Cerebellar nuclear complex (tissue), 1 donor: ENCODE measurements at places on chromosomes 2 and 18.

DNA sequence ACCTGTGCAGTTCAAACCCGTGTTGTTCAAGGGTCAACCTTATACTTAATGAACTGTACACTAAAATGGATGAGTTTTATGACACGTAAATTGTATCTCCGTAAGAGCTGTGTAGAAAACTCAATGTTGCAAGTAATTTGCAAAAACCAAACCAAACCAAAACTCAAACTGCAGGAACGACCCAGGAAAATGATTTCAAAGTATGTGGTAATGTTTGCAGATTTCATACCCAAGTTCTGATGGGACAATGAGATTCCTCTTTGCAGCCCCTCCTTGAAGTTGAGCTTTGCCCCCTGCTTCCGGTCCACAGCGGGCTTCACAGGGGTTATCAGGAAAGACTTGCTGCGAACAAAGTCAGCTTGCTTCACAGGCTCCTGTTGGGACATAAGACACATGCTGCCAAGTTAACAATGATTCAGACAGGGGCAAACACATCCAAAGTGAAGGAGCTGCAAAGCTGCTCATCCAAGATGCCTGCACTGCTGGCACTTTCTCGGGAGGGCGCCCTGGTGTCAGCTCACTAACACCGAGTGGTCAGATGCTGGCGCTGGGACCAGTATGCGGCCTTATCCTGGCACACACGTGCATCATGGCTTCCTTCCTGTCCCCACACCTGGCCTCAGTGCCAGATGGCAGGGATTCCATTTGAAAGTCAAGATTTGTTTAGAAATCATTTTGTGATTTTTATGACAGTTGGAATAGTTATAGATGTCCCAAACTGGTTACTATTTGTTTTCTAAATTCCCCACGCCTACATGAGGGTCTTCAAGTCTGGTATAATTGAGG is 65.2 kb upstream of the MGAT4A start:
- no peak for DNase-seq

- no peak for DNase-seq
Measured at GRCh38 chr2:200220251-200220650, 86.2 kb upstream of the SPATS2L start.

- DNase-seq, result no peak
Measured at GRCh38 chr2:28101123-28101522, 210.6 kb downstream of the BABAM2 start.

DNA sequence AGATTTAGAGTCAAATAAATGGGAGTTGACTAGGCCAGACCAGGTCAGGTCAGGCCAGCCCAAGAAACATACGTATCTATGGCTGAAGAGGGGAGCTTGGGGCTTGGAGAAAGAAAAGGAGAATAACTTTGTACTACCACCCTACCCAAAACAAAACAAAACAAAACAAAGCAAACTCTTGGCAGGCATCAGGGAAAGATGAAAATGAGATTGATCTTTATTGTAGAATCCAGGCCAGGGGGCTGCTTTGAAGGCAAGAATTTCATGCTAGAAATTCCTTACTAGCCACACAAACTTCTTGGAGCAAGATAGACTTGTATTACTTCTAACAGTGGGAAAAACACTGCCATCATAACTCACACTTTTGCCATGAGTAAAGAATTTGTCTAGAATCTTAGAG is 26.2 kb downstream of the QPCT start:
- DNase-seq, result no peak

DNA sequence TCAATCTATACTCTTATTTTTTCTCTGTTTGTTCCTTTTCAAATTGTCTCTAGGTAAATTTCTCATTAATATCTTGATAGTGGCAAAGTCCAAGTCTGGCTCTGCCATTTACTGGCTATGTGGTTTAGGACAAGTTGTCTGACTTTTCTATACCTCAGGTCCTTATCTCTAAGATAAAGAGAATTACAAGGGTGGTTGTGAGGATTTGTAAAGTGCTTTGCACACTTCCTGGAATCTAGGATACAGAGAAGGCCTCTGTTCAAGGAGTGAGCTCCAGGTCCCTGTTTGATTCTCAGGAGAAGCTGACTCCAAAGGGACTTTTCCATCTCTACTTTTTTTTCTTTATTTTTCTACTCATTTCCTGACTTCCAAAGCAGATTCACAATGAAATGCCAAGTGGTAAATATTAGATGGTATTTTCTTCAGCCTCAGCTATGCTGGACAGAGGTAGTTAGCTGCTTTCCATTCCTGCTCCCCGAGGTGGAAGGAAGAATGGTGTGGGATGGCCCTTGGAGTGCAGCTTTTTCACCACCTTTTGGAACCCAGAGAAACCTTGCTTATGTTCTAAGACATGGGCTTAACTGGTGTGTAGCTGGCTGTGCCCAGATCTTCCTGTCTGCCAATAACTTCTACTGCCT is 90.5 kb downstream of the GALNT1 start:
- DNase-seq, result no peak

DNA sequence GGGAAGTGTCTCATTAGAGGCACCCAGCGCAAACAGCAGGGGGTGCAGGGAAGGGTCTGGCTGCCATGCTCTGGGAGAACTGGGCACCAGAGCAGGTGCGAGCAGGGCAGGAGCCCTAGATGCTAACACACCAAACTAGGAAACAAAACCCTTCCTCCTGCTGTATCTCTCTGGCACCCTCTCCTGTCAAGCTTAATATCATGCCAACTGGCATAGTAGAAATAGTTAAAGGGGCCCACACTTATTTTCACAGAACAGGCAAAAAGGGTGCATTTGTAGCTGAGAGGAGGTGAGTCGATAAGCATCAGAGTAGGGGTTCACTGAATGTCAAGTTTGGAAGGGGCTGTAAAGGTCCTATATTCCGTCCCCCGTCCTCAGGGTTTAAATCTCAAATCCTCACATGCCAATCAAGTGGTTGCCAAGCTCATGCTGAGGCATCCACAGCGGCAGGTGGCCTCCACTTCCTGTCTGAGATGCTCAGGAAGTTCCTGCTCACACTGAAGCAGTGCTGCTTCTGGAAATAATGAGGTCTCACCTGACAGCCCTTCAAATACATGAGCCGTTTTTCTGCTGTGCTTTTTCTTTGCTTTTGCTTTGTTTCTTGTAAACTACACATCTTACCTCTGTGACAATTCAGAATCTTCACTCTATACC is 14.9 kb upstream of the ACKR3 start:
- DNase-seq, result no peak

DNA sequence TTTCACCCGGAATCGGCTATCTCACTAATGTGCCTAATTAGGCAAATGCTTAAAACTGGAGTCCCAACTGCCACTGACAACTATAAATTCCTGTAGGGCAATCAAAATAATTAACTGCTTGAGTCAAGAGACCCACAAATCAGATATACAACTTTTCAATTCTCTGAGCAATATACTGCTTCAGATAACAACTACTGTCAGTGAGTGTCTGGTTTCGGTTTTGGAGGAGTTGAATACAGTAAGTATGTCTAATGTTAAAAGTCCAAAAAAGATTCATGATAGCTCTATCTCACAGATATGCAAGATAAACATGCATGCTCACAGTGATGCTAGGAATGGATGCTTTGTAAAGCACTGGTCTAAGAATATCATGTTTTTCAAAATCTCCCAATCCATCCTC is 283.3 kb downstream of the NRXN1 start:
- DNase-seq, result no peak

GRCh38 chr2:238291550-238292281 is 3.3 kb upstream of the PER2 start:
- no peak for DNase-seq

GRCh38 chr2:146477383-146477782 is 1367.4 kb upstream of the ACVR2A start:
- no peak for DNase-seq
